ENCODE measurements at places on chromosomes 13 and 19. TPM values are rescaled to one million over a fixed set of nuclear protein-coding genes. Genes with fewer than 3 reads are reported as not detected.

RABAC1 gene
- total RNA-seq = 97.4 TPM

ZNF653 gene
- 24.7 TPM for total RNA-seq

B3GNT8 gene
- 2.9 TPM for total RNA-seq

ZNF420 gene
- total RNA-seq = 28.6 TPM

KIR3DL1 gene
- not detected for total RNA-seq

Data from CD4-positive, alpha-beta memory T cell (primary cell).